ENCODE measurements at places on chromosomes 4 and X. TPM values are rescaled to one million over a fixed set of nuclear protein-coding genes. Genes with fewer than 3 reads are reported as not detected.
A peak's percentile ranks its signal among the peaks of the same experiment; 100 is the strongest.

TIMM17B gene
- 46.5 TPM for polyA plus RNA-seq

DNA sequence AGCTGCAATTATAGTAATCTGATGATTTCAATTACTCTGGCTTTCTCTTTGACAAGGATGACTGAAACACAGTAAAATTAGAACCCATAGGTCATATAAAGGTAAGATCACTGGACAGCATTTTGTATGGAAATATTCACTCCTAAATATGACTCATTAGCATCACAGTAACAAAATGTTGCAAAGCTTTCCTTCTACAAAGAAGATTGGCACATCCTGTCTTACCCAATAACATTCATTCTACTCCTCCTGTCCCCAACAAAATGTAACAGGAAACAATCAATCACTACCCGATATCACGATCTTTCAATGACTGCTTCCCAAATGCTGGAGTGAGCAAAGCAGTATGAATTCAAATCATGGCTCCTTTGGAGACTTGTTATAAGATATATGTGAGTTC, 95.3 kb downstream of the FANCB start:
- DNase-seq = no peak

DNA sequence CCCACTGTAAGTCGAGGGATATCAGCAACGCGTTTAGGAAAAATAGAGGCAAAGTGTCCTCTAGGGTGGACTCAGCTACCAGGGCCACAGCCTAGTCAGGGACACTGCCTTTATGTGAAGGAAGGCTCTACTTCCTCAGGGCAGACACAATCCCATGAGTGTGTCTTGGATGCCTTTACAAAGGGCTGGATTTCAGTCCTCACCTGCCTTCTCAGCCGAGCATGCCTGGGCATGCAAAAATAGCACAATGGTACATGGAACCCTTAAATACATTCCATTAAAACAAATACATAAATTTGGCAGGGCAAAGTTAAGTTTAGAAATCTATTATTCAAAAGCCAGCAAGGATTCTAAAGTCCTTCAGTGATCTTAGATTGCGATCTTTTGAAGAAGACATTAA, 51.1 kb downstream of the DMD start:
- no peak for DNase-seq

DNA sequence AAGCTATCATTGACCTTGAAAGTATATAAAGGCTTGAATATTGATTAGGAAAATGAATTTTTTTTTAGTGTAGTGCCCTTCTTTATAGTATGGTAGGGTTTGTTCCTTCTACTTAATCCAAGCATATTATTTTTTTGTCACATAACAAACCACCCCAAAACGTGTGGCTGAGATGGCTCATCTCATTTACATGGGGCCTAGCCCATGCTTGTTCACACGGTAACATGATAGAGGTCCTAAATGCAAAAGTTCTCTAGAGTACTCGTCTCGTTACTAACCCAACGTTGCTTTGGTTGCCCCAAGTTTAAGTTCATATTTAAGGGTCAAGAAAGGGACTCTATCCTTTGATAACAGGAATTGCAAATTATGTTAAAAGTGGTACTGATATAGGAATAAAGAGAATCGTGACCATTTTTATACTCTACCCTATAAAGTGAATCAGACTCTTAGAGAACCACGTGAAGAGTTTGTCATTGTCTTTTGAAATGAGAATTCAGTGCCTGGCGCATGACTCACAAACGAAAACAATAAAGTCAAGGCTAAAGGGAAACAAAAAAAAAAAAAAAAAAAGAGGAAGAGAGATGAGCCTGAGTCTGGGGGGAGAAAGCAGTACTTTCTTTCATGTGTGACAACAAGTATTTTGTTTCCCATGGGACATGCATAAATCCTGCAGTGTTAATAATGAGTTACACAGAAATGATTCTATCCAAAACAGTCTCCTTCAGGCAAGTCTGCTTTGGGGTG, 402.8 kb upstream of the NWD2 start:
- DNase-seq = no peak

NUP54 gene
- 87.7 TPM for polyA plus RNA-seq

FAT1 gene
- polyA plus RNA-seq = 219 TPM

ZMAT1 gene
- polyA plus RNA-seq = 24.2 TPM

DNA sequence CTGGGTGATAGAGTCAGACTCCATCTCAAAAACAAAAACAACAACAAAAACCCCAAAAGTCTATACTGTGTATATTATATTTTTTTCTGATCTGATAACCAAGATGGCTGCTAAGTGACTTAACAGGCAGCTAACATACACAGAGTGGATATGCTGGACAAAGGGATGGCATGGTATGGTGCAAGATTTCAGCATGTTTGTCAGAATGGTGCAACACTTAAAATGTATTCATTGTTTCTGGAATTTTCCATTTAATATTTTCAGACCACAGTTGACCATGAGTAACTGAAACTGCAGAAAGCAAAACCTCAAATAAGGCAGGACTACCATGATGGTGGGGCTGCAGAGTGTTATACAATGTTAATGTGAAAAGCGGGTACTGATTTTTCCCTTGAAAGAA, 6.1 kb upstream of the BOD1L1 start:
- no peak for DNase-seq

TEX11 gene
- polyA plus RNA-seq = not detected

DNA sequence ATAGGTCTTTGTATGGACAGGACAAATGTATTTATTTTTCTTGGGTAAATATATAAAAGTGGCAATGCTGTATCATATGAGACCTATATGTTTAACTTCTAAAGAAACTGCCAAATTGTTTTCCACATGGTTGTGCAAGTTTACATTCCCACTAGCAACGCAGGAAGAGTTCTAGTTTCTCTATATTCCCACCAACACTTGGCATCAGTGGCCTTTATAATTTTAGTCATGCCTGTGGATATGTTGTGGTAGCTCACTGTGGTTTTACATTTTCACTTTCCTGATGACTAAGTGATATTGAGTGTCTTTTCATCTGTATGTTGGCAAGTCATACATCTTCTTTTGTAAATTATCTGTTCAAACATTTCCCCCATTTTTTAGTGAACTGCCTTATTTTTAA, 126.0 kb downstream of the EMCN start:
- no peak for DNase-seq

DNA sequence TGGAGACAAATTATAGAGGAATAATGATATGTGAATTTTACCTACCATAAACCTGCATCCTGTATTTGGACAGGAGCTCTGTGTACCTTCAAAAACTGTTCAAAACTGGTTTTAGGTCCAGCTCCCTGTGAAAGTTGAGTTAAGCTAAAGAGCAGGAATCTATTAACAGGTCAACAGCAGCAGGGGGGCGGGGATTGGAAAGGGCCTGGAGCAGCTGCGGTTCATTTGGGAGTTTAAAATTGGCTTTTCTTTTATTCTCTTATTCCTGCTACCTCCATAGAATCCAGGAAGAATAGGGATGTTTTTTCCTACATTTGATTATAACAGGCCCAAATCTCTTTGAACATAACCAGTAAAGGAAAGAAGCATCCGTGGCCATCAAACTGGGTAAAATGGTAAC, 23.8 kb downstream of the SHROOM3 start:
- DNase-seq = no peak

UBE2A gene
- 90.2 TPM for polyA plus RNA-seq

GRCh38 chr4:7892212-7893019, 47.2 kb downstream of the AFAP1 start:
- peak; percentile 61 for DNase-seq

- DNase-seq = no peak
Measured at GRCh38 chr4:61223385-61223784, 23.3 kb downstream of the ADGRL3 start.

SPACA5 gene
- polyA plus RNA-seq = 0.22 TPM

DNA sequence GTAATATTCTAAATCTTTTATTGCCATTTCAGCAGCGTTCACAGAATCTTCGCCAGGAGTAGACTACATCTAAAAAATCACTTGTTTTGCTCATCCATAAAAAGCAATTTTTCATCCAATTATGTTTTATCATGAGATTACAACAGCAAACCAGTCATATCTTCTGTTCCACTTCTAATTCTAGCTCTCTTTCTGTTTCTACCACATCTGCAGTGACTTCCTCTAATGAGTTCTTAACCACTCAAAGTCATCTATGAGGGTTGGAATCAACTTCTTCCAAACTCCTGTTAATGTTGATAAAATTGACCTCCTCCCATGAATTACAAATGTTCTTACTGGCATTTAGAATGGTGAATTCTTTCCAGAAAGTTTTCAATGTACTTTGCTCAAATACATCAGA, 174.4 kb upstream of the BRWD3 start:
- no peak for DNase-seq
